Stimulated activated CD4-positive, alpha-beta T cell treated with anti-CD3 and anti-CD28 coated beads, Interleukin-4, amount 100 ng/mL, for 1 hour (primary cell): ENCODE measurements at places on chromosomes 16 and 17.

GRCh38 chr17:74474043-74474792 is 7.8 kb downstream of the CD300A start:
- DNase-seq, result no peak

DNA sequence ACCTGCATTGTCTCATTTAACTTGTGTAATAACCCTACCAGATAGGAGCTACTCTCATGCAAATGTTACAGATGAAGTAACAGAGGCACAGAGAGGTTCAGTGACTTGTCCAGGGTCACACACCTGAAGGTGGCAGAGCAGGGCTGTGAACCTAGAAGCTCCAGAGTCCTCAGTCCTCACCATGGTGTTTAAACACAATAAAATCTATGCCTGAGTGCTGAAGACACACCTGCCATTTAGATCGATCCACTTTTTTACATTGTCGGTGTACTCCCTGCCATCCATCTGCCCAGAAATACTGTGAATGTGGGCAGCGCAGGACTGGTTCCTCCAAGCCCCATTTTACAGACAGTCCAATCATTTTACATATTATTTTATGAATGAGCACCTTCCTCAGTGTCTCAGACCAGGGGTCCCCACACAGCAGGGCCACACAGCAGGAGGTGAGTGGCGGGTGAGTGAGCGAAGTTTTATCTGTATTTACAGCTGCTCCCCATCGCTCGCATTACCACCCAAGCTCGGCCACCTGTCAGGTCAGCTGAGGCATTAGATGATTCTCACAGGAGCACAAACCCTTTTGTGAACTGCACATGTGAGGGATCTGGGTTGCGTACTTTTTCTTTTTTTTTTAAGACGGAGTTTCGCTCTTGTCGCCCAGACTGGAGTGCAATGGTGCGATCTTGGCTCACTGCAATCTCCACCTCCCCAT is 5.6 kb downstream of the IL4R start:
- no peak for DNase-seq

GRCh38 chr16:2518823-2519710 is 1.1 kb upstream of the AMDHD2 start:
- DNase-seq, result no peak

DNA sequence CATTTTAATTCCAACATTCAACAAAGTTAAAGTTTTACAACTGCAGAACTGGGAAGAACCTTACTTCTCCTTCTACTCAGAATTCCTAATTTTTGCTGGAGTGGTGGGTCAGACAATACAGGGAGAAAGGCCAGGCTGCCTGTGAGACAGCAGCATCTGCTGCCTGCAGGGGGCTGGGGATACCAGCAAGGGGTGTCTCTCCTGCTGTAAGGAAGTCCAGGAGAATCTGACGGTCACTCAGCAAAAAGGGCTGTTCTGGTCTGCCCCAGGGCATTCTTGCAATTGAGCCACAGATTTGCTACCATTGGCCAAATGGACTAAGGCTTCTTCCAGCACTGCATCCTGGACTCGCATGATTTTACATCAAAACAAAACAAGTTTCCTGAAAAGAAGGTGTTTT is 426.6 kb upstream of the CDH11 start:
- DNase-seq, result no peak

DNA sequence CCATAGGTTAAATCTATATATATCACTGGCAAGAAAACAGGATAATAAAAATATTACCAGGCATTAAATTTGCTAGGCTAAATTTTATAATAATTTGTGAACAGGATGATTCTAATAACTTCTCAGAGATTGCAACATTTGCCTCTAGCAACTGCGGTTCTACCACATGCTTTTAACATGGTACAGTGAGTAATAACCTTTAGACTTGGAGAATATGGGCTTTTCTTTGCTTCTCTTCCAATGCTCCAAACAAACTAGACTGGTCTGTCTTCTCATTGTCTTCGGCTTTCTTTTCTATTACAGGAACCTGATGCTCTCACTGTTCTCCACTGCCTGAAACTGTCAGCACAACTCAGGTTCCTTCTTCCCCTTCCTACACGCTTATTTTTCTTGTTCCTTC is 80.6 kb downstream of the CA4 start:
- DNase-seq, result no peak

- no peak for DNase-seq
Measured at GRCh38 chr17:19753661-19754463, 5.8 kb upstream of the ALDH3A1 start.

GRCh38 chr17:42553161-42553818 is 567 bp downstream of the HSD17B1 start:
- DNase-seq, result no peak

DNA sequence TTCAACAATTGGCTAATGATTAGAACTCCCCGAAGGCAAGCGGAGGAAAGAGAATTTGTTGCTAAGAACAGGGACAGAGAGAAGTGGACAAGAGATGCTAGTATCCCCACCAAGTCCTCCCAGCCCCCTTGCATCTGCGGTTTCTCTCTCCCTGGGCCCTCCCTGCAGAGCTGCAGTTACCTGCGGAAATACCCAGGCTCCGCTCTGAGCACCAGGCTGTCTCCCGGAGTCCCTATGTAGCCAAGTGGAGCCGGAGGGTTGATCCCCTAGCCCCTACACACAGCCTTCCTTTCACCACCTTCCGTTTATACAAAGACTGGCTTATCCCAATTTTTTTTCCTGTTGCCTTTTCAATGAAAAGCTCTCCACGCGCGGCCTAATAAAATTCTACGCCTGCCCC is 834.4 kb downstream of the KCNJ2 start:
- no peak for DNase-seq

DNA sequence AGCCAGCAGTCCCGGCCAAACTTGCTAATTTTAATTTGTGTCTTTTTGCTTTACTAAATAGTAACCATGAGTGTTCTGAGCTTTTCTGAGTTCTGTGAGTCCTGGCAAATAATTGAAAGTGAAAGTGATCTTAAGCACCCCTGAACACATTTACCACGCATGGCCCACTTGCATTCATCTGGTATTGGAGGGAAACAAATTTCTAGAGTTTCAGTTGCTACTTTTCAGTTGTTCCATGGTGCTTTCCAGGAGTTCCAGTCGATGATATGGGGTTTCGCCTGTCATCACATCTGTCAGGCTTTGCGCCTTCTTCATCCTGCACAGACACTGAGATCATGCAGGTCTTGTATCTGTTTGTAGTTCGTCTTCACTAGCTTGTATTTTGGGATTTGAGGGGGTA is 44.1 kb downstream of the CRLF3 start:
- no peak for DNase-seq

DNA sequence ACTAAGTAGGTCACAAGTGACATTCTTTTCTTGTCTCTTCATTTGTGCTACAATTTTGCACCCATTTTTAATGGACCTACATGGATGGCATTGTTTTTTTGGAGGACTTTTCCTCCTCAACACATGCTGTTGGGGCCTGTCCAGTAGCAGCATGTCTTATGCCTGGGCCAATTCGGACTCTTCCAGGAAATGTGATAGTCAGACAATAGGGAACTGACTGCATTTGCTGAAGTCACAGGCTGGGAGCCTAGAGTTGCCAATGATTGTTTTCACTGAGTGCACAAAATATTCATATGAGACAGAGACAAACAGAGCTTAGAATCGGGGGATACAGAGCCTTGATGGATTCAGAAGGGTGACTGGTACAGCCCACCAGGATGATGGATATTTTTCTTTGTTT is 867.3 kb upstream of the GOT2 start:
- DNase-seq, result no peak

- no peak for DNase-seq
Measured at GRCh38 chr17:44787271-44787940, 28.6 kb downstream of the ADAM11 start.

GRCh38 chr17:31674717-31675349 is 184.2 kb downstream of the COPRS start:
- DNase-seq, result no peak

- DNase-seq, result no peak
Measured at GRCh38 chr16:48911700-48912099, 301.7 kb upstream of the N4BP1 start.

GRCh38 chr17:76870377-76870714 is 2.1 kb downstream of the MGAT5B start:
- DNase-seq, result no peak

- DNase-seq, result peak; percentile 22
Measured at GRCh38 chr17:74089869-74090464, 113.5 kb upstream of the RPL38 start.

DNA sequence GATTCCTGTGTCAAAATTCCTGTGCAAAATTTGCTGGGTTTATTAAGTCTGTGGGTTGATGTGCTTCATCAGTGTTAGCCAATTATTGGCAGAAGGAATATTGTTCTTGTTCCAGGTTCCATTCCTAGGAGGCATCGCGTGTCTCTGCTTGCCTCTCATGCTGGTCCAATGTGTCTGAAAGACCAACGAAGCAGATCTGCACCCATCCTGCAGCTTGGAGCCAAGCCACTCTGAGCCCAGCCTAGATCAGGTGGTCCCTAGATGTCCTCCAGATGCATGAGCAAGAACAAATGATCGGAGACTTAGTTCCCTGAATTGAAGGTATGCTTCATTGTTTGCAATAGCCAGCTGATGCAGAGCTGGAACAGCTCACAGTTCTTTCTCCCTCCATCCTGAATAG is 10.5 kb upstream of the PIK3R6 start:
- DNase-seq, result no peak

- no peak for DNase-seq
Measured at GRCh38 chr17:41785859-41786226, 668 bp downstream of the JUP start.

DNA sequence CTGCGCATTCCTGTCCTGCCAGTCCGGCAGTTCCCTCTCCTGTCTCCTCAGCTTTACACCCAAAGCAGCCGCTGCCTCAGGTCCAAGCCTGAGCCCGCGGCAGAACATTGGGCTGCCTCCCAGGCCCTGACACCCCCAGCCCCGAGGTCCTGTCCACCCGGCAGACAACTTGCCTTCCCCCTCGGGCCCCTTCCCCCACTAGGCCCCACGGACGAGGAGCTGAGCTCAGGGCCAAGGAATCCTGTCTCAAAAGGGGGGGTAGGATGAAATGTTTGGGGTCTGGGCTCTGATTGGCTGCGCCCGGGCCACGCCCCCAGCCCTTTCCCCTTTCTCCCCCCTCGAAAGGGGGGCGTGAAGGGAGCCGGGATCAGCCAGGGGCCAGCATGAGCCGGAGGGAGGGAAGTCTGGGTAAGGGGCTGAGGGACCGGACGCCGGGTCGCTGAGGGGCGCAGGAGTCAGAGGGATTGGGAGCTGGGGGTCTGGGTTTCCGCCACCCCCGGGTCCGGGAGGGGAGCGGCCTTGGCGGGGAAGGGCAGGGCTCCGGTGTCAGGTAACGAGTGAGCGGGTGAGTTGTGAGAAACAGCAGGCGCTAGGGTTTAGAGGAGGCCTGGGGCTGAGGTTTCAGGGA is at the start of gene CTF1:
Gene CTF1, plus strand, starts transcription at position 354 of the 628 bp plus-strand sequence. Its CDS starts 30 bp downstream, at position 384.
- no peak for DNase-seq

- DNase-seq, result no peak
Measured at GRCh38 chr17:8420041-8420934, 15.4 kb upstream of the NDEL1 start.

- no peak for DNase-seq
Measured at GRCh38 chr16:27549464-27549745, 308 bp downstream of the GTF3C1 start.

- no peak for DNase-seq
Measured at GRCh38 chr17:41065829-41066624, at the start of gene KRTAP2-4. Gene KRTAP2-4 (minus strand): TSS chr17:41065879. CDS start chr17:41065845, 34 bp downstream.

- no peak for DNase-seq
Measured at GRCh38 chr17:60750640-60751039, 73.0 kb downstream of the BCAS3 start.

GRCh38 chr17:48567646-48568354 is 10.3 kb downstream of the HOXB4 start:
- no peak for DNase-seq

DNA sequence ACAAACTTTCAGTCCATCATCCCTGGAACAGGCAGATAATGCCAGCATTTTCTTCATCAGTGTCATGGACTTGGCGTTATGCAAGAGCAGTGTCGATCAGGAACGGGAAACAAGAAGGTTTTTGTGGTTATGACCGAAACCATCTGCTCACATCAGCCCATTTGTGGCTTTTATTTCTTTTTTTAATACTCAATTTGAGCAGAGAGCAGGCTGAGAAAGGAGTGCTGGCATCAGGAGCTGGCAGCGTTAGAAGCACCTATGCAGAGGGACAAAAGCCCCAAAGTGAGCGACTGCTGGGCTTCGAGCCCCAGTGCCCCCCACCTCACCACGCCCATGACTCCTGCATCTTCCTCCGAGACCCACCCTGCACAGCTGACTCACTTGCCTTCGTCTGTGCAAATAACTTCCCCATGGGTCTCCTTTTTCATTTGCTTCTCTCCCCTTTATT is 16.2 kb upstream of the CD300E start:
- DNase-seq, result no peak

DNA sequence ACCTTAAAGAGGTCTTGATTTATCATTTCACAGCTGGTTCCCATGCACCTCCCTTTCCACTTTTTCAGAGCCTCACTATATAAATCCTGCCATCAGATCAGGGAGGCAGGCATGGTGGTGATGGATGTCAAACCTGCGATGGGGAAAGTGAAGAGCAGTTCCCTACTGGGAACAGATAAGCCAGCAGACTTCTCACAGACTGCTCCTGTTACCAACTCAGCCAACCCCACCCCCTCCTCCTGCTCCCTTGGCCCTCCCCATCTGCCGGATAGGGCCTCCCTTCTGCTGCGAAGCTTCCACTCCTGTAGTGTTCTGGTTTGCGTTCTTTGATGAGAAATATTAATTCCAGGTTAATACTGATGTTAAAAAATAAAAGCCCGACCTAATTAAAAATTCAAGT is 232.1 kb downstream of the STX8 start:
- DNase-seq, result no peak

DNA sequence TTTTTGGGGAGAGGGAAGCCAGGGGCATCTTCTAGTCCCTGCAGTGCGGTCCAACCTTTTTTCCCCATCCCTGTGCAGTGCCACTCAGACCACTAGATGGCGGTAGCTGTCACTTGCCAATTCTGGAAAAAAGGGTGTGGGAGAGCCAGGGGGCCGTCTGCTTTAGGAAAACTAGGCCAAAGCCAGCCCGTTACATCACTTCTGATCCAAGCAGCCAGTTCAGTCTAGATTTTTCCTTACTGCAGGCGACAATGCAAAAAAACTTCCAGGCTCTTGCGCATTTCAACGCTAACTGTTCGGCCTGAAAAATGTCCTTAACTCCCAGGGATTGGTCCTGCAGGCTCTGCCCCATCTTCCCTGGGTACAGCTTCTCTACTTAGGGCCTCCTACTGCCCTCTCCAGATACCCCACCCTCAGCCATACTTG is 69.2 kb upstream of the CES5A start:
- DNase-seq, result peak; percentile 37

GRCh38 chr16:78455861-78456260 is 356.4 kb downstream of the WWOX start:
- no peak for DNase-seq

GRCh38 chr17:40033339-40033738 is 18.1 kb downstream of the CSF3 start:
- DNase-seq, result no peak
